ENCODE measurements at places on chromosomes 6 and 20.

DNA sequence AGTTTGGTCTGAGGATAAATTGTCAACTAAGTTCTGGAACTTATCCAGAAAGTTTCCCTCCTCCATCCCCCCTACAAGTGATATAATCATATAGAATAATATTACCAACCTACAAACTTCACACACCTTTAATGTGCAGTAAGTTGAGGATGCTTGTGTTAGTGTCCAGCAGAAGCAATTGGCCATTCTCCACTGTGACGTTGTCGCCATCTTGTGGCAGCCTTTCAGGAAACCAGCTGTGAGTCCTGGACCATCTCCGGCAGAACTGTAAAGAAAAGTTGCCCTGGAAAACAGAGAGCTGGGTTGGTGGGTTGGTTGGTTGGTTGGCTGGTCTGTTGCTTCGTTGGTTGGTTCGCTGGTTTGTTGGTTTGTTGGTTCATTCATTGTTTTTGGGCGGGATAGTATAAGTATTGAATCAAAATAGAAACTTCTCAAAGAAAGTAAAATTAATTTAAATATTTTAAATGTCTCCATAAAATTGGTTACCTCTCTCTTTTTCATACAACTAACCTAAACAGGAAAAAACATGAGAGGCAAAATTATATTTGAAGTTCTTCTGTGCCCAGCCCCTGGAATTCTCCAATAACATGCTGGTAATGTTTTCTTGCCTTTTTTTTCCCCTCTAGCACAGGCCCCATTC, 127.5 kb downstream of the PKHD1 start:
- peak; percentile 72 for DNase-seq

GRCh38 chr20:57309544-57310115, 20.0 kb upstream of the SPO11 start:
- DNase-seq = no peak

- DNase-seq = no peak
These were observed 25.1 kb downstream of the MMP24 start for GRCh38 chr20:35251613-35251940.

DNA sequence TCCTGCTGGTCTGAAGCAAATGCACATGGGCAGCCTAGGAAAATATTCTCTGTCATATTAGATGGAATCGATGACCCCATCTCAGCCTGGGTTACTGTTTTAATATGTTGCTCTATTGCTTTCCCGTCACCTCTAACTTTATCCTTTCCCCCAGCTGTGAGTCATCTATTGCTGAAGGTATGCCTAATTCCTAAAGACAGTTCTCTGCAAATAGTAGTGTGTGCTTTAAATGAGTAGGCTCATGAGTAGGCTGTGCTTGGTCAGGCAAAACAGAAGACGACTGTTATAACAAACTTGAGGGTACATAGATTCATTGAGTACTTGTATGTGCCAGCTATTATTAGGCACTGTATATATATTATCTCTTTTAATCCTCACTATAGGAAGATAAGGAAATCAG, 47.2 kb downstream of the CTNNBL1 start:
- DNase-seq = peak; percentile 42

GRCh38 chr6:148891405-148891783, 144.6 kb downstream of the UST start:
- no peak for DNase-seq

DNA sequence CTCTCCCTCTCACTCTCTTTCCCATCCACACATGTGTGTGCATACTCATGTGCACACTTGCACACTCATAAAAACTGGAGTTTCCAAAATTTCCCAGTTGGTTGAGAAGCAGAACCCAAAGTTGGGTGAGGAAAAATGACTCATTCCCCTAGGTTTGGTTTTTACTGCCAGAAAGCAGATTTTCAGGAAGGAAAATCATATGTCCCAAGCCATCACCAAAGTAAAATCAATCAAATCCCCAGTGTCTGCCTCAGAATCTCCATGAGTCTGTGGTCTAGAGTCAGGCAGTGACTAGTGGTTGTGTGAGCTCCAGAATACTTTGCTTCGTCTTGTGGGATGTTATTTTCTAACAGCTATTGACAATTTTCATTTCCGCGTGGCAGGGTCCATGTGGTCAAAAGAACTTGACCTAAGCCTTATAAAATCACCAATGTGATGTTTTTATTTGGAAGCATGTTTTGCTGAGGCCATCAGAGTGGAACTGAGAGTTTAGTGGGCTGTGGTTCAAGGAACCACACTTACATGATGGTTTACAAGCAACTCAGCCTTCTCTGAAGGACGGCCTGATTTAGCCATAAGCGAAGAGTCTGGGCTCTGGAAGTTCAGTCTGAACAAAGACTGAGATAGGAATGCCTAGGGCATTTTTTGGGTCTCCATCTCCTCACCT, 81.9 kb upstream of the CCN6 start:
- peak; percentile 53 for DNase-seq

- peak; percentile 77 for DNase-seq
These were observed 53.3 kb upstream of the KLHL31 start for GRCh38 chr6:53718597-53719460.

DNA sequence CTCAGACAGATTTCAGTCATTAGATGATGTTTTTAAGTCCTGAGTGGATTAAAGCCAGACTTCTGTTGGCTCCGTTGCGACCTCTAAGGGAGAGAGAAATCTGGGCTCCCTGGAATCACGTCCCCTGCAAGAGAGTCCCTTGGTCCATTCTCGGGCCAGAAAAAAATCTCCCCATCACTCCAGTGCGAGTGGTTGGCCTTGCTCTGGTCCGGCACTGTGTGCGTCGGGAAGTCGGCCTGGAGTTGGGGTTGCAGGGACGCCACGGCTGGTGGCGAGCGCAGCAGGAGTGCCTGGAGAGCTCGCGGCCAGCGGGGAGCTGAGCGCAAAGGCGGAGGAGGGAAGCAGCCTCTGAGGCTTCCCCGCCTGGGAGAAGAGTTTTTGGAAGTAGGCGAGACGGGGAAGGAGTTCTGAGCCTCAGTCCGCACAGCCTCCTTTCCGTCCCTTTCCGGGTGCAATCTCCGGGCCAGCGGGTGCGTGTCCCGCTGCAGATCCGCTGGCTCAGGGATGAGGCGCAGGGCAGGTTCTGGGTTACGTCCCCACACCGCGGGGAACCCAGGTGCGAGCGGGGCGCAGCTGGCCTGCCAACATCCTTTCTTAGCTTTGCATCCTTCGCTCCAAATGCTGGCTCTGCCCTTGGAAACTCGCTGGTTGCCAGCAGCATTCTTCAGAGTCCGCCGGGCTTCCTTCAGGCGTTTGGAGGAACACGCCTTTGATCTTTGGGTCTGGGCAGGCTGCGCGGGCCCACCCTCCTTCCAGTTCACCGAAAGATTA, 6.8 kb downstream of the TCF21 start:
- peak; percentile 44 for DNase-seq

DNA sequence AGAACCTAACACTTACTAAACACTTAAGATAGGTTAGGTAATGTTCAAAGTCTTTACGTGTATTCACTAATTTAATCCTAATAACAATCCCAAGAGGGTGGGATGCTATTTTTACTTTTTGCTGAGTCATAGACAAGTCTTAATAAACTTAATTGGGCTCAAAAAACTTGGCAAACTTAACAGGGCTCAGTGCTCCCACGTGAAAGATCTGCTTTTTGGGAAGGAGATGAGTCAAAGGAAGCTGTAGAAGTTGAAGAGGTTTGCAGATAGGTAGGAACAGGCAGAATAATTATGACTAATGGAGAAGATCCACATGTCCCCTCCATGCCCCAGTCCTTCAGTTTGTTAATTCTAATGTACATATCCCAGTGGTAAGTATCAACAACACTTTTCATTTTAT, 44.5 kb upstream of the STMND1 start:
- DNase-seq = peak; percentile 8

GRCh38 chr20:59191756-59192532, 28.3 kb downstream of the ZNF831 start:
- no peak for DNase-seq

DNA sequence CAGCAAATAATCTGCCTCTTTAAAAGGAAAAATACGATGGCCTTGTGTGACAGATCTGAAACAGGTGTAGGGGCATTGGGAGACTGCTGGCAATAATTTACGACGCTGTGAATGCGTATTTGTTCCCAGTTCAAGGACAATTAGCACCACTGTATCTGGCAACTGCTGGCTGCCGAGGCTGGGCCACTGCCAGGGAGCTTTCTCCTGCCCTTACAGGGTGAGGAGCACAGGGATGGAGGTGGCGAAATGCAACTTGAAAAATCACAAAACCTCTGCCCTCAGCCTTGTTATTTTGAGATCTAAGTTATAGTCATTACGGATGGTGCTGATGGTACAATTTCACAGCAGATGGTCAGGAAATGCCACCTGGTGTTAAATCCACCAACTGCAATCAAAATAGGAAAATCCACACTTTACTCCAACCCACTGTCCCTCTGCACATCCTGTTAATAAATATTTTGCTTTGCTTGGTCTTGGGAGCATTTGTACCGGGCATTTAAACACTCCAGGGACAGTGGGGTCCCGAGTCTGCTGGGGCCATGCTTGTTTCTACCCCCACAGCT, 6.4 kb downstream of the MYLK4 start:
- peak; percentile 29 for DNase-seq

DNA sequence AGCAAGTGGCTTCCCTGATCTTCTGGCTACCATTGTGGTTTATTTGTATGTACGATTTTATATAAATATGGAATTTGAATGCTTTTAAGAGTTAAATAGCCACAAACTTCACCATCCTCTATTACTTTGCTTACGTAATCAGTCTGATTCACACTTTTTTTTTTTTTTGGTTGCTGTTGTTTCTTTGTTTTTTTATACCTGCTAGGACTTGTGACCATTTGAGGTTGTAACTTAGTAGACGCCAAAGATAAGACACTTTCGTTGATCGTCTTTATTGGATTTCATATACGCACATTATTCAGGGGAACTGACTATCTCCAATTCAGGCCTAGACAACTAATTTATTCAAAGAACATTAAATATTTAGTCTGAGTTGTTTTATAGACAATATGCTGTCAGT, 559.0 kb downstream of the CBLN4 start:
- no peak for DNase-seq

- DNase-seq = no peak
These were observed 78.3 kb downstream of the SCAND1 start for GRCh38 chr20:35876033-35876320.

DNA sequence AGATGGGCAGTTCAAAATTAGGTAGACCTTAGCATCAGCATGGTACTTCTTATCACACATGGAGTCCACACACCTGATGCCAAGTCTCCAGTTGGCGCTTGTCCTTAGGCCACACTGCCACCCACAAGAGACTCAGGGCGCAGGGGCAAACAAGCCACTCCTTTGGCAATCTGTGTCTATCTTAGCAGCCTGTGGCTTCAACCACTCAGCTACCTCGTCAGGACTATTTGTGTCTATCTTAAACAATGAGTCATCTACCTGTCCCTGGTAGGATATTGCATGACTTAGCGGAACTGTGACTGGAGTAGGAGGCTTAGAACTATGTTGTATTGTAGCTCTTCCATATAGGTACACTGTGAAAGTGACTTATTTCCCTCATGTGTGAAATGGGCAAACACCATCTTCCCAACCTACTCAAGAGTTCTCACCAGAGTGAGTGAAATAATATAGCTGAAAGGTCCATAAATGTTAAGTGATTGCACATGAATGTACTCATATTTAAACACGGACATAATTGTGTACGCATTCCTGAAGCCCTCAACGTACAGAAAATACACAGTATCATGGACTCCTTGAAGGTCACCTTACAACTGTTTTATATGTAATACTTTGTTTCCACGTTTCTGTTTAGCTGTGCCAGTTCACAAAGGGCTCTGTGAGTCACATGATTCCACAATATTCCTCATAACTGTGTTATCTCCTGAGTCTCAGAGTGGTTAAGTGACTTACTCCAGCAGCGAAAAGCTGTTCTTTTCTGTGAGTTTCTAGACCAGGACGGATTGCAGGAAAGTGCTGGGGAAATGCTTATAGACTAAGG, 1.6 kb downstream of the TRIM27 start:
- DNase-seq = peak; percentile 52

GRCh38 chr6:56863366-56863765, 91.5 kb upstream of the BEND6 start:
- DNase-seq = peak; percentile 46

DNA sequence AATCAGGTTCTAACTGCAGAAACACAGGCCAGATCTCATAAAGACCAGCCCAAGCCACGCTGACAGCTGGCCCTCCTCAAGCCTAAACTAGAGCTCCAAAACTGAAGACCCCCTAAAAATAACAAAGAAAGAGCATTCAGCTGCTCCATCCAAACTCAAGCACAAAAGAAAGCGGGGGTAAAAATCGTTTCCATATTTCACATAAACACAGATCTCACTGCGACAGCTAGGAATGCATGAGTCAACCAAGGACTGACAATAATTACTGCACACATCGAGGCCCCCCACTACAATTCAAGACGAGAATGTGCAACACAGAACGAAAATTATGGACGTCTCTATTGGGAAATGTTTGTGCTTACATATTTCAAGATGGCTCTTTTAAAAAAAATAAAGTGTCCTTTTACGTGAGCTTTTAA, 31.1 kb downstream of the CNKSR3 start:
- peak; percentile 54 for DNase-seq

DNA sequence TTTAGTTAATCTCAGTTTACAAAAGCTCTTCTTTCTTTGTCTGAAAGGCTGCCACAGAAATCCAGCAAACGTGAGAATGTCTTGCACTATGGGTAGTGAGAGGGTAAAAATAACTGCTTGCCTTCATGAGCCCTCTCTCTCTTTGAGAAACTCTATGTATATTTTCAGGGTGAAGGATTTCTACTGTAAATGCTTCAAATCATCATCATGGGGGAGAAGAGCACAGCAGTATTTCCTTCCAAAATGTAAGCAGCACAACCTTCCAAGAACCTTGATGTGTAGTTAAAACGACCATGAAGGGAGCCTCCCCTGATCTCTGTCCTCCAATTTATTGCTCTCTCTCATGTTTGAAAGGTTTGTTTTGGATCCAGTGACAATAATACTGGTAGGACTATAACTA, 141.3 kb upstream of the CENPW start:
- no peak for DNase-seq

DNA sequence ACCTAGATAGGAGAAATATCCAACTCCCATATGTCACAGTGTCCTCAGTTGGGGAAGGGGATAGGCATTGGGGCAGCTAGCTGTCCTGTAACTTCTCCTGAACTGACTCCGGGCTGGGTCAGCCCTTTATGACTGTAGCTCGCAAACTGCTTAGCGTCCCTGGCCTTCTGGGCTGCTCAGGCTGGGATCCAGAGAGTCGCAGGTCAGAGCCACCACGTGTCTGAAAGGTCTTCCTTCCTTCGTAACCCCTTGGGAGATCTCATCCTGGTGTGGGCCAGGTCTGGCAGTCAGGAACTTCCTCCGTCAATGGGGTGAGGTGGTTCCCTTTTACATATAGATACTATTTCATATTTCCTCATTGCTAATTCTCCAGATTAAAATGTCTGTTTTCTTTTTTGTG, 28.8 kb upstream of the HINT3 start:
- DNase-seq = no peak

DNA sequence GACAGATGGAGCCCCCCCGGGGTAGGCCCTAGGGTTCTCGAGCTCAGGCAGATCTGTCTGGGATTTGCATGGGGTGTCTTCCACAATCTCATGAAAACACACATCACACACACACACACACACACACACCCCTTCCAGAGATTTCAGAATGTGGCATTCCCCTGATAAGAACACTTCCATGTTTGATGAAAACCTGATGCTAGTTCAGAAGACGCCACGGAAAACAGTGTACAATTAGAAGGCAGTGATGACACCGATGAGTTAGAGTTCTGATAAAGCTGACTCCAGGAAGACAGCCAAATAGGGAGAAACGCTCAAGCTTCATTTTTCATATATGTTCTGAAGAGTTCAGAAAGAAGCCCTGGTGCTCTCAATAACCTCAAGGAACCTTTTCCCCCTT, 438.7 kb upstream of the JARID2 start:
- DNase-seq = no peak

- no peak for DNase-seq
These were observed 28.9 kb downstream of the CLIC5 start for GRCh38 chr6:45986746-45987274.

GRCh38 chr6:169253337-169254238, at the start of gene THBS2:
Gene THBS2, minus strand, starts transcription at chr6:169253846. Its CDS starts 3,062 bp downstream, at chr6:169250784.
- peak; percentile 93 for DNase-seq
